CD4-positive, CD25-positive, alpha-beta regulatory T cell (primary cell): ENCODE measurements at places on chromosomes 1 and 21.

DNA sequence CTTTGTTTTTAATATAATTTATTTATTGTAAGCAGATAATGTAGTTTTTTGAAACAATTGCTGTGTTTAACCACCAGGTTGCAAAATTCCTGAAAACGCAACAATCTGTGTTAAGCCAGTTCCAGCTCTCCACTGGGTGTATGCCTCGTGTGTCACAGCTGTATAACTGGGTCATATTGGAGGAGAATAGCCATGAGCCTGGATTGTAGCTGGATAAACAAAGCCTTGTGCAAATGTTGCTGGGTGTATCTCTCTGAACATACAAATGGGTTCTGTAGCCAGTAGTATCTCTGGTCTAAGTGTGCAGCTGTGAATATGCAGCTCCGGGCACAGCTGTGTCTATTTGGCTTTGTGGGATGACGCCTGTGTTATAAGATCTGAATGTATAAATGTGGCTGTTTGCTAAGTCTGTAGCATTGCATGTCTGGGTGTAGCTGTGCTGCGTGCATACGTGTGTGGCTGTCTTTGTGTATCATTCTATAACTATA, 2.8 kb downstream of the TCEA3 start:
- DNase-seq: no peak

- DNase-seq: no peak
Observed at GRCh38 chr21:46334351-46335140, 10.6 kb downstream of the PCNT start.

DNA sequence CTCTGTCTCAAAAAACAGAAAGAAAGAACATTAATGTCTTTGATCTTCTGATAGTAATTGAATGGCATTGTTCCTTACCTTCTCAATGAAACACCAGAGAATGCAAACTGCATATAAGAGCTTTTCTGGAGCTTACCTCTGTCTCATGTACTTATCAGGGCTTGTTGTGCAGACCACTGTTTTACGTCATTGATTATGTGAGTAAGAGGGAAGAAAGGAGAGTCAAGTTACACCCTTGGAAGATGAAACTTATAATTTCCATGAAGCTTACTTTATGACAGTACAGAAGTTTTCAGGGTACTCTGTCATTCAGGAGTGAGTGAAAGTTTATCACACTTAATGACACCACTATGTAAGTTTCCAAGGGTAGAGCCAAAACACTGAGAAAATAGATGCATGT, 49.0 kb upstream of the MAB21L3 start:
- no peak for DNase-seq

- DNase-seq: no peak
Observed at GRCh38 chr21:42644223-42645208, 8.9 kb upstream of the PDE9A start.

GRCh38 chr1:199619223-199619622, 408.3 kb upstream of the NR5A2 start:
- DNase-seq: no peak

DNA sequence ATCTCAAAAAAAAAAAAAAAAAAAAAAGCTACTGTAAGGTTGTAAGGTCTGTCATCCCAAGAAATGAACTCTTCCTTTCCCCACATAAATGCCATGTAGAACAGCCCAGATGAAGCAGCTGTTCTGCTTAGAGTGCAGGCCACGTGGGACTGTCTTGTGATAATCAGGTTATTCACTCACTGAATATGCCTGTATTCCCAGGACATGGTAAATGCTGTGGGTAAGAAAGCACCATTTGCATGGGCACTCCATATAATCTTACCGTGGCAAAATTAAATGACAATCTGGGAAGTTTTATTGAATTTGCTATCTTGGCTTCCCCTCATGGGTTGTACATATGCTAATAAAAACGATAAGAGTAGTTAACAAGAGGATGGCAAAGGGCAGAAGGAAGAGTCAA, 13.8 kb downstream of the RGS5 start:
- DNase-seq: no peak

- DNase-seq: no peak
Observed at GRCh38 chr1:168687816-168688215, 41.2 kb downstream of the DPT start.

- peak; percentile 76 for DNase-seq
Observed at GRCh38 chr21:43921571-43921978, 56.6 kb downstream of the AGPAT3 start.

DNA sequence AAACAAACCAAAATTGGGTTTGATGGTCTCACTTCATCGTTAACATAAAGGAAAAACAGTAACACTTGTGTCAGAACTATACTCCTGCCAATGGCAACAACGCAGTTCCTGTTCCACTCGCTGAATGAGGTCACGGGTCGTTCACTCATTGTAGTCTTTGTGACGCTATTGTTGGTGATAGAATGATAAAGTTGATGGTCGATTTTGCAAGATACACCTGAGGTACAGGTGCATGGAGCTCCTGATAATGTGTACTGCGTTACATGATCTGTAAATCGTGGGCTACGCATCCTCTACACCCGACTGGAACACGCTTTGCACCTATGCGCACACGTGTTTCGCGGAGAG, 391 bp upstream of the CENPS start:
- DNase-seq: no peak

DNA sequence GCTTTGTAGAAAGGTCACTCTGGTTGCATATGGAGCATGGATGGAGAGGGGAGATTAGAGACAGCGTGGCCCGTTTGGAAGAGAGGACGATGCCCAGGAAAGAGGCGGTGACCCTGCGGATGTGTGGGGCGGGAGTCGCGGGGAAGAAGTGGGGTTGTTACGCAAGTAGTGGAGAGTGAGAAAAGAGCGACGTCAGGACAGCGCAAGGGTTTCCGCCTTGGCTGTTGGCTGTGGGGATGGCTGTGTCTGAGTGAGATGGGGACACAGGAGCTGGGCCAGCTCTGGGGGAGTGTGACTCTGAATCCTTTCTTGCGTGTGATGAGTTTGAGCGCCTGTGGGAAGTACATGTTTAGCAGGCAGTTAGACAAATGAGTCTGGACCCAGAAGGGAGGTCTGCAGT, 3.8 kb downstream of the B4GALT2 start:
- DNase-seq: no peak

GRCh38 chr1:99600782-99601181, 45.1 kb upstream of the PALMD start:
- no peak for DNase-seq

- no peak for DNase-seq
Observed at GRCh38 chr1:938711-939489, 15.2 kb downstream of the SAMD11 start.

DNA sequence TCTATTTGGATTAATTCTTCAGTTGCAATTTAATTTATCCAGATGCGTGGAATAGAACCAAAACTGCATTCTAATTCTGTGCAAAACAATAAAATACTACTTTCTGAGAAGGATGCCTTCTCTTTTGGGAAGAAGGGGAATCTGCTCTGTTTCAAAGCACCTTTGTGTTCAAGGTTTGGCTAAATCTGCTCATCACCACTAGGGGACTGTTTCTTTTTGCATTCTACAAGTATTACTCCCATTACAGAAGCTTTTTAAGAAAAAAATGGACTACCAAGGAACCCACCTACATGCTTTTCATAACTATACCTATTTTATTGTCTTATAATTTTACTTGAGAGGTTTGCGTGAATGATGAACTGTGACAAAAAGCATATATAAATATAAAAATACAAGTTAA, 18.2 kb downstream of the MRPS6 start:
- DNase-seq: no peak

GRCh38 chr1:171588230-171588629, 33.8 kb upstream of the MYOCOS start:
- no peak for DNase-seq

- DNase-seq: no peak
Observed at GRCh38 chr1:169568497-169568896, 17.8 kb downstream of the F5 start.

GRCh38 chr1:116808200-116808847, 54.1 kb downstream of the CD2 start:
- no peak for DNase-seq

DNA sequence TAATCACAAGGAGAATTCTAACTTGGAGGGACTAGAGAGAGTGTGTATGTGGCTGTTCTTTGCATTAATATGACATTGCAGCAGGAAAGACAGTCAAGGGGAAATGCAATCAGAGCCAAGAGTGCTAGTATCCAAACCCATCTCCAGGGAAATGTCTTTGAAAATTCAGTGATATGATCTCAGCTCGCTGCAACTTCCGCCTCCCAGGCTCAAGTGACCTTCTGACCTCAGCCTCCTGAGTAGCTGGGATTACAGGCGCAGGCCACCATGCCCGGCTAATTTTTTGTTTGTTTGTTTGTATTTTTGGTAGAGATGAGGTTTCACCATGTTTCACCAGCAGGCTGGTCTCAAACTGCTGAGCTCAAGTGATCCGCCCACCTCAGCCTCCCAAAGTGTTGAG, 16.3 kb downstream of the VASH2 start:
- no peak for DNase-seq

DNA sequence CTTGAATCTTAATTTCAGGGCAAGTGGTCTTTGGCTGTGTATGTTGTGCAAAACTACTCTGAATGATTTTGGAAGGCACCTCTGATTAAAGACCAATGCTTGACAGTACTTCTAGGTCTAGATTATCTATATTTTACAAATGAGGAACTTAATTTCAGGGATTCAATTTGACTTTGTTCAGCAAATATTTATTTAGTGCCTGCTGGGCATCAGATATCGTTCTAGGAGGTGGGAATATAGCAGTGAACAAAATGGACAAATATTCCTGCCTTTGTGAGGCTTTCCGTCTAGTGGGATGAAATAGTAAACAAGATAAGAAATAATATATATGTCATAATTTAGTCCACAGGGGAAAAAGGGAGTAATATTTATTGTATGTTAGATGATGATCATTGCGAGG, 4.7 kb downstream of the ZNF326 start:
- no peak for DNase-seq

GRCh38 chr1:40143891-40144575, 17.2 kb upstream of the RLF start:
- peak; percentile 74 for DNase-seq

- DNase-seq: no peak
Observed at GRCh38 chr1:87968197-87968955, 639.7 kb downstream of the LMO4 start.

GRCh38 chr1:221695301-221695700, 46.6 kb downstream of the DUSP10 start:
- DNase-seq: no peak

DNA sequence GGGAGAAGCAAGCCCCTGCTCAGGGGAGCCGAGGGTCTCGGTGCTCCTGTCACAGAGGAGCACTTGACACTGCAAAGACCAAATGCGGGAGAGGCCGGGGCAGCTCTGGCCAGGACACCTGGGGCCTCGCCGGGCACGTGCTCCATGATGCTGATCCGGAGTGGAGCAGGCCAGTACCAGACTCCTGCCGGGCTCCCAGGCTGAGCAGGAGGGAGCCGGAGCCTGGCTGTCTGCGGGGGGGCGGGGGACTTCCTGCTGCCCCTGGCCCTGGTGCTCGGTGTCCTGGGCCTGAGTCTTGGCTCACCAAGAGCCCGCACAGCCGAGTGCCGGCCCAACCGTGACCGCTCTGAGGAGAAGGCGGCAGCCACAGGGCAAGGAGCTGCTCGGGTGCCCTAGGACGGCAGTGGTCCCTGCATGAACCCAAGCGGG, 38.5 kb upstream of the TMEM52 start:
- DNase-seq: no peak

- DNase-seq: peak; percentile 59
Observed at GRCh38 chr1:89780721-89781120, 40.1 kb upstream of the LRRC8D start.

GRCh38 chr1:87894062-87894461, 565.4 kb downstream of the LMO4 start:
- DNase-seq: no peak

GRCh38 chr1:20124456-20125057, 5.2 kb upstream of the PLA2G2D start:
- no peak for DNase-seq

DNA sequence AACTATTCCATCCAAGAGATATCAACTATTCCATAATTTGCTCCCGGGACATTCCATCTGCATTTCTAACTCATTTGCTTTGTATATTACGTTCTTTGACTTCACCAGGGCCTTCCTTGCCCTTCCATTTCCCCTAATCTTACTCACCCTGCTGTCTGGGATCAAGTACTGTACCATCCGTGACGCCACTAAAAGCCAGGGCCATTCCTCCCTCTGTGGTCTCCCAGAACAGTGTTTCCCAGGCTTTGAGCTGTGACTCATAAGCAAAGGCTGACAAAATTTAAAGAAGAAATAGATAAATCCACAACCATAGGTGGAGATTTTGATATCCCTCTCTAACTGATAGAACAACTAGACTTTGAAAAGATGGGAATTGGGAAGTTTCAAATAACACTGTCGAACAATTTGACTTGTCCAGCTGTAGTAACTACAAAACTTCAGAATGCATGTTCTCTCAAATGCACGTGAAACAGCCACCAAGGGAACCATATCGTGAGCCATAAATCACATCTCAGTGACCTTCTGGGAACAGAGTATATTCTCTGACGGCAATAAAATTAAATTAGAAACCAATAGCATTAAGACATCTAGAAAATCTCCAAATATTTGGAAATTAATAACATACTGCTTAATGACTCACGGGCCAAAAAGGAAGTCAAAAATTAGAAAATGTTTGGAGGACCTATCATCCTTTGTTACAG, 501.0 kb downstream of the SETD4 start:
- no peak for DNase-seq

- no peak for DNase-seq
Observed at GRCh38 chr1:203199481-203199815, 12.9 kb upstream of the CHI3L1 start.

GRCh38 chr1:191151321-191151807, 673.7 kb upstream of the BRINP3 start:
- no peak for DNase-seq

GRCh38 chr1:218829097-218829496, 344.6 kb upstream of the LYPLAL1 start:
- no peak for DNase-seq

GRCh38 chr1:58072450-58072849, 474.1 kb downstream of the OMA1 start:
- no peak for DNase-seq

DNA sequence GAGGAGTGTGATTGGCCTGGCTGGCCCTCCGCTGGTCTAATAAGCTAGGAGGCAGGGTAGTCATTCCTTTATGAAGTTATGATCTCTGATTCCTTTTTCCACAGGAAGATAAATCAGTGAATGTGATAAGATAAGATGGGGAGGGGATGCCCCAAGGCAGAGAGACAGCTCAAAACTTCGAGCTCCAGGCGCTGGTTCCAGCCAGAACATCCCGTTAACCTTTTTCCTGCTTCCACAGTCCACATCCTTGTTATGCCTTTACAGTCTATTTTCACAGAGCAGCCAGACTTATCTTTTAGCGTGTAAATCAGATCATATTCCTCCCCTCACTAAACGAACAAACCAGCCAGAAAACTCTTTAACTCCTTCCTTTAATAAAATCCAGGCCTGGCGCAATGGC, 38.5 kb upstream of the BMP8B start:
- no peak for DNase-seq

GRCh38 chr1:209800984-209801834, 4.7 kb downstream of the IRF6 start:
- no peak for DNase-seq

- DNase-seq: no peak
Observed at GRCh38 chr21:42583477-42584295, 69.7 kb upstream of the PDE9A start.

- DNase-seq: no peak
Observed at GRCh38 chr1:183604038-183604808, 14.0 kb upstream of the NCF2 start.

- DNase-seq: no peak
Observed at GRCh38 chr1:156504438-156504813, 3.9 kb upstream of the MEF2D start.
